Skin of body (tissue), 3 donors: ENCODE measurements at places on chromosomes 5 and 9. TPM values are rescaled to one million over a fixed set of nuclear protein-coding genes. Genes with fewer than 3 reads are reported as not detected.

The GADD45G gene
- 8.3 TPM for total RNA-seq

The GABRB2 gene
- total RNA-seq, result 0.49 TPM

The TPPP gene
- 1.1 TPM for total RNA-seq

The FAM78A gene
- total RNA-seq, result 3.6 TPM

The TAF11L10 gene
- not detected for total RNA-seq

GRCh38 chr5:136004436-136004835 is 24.4 kb upstream of the TGFBI start:
- DNase-seq, result no peak

GRCh38 chr5:179533907-179534306 is 16.4 kb upstream of the RUFY1 start:
- no peak for DNase-seq

DNA sequence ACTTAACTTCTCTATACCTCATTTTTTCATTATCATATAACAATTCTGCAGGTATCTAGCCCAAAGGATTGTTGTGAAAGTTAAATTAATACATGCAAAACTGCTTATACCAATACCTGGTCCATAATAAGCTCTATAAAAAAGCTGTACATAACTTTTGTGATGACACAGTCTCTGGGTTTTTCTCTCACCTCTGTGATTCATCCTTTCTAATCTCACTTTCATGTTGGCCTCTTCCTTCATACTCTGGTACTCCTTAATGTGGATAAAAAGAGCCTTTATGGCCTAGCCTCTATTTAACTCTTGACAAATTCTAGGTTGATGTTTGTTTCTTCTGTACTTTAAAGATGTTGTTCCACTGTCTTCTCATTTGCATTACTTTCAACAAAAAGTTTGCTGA is 162.9 kb upstream of the ACOT12 start:
- no peak for DNase-seq

- no peak for DNase-seq
These were observed 18.6 kb downstream of the TMEM252 start for GRCh38 chr9:68522131-68522530.

- no peak for DNase-seq
These were observed 9.6 kb downstream of the EFNA5 start for GRCh38 chr5:107661038-107661649.

DNA sequence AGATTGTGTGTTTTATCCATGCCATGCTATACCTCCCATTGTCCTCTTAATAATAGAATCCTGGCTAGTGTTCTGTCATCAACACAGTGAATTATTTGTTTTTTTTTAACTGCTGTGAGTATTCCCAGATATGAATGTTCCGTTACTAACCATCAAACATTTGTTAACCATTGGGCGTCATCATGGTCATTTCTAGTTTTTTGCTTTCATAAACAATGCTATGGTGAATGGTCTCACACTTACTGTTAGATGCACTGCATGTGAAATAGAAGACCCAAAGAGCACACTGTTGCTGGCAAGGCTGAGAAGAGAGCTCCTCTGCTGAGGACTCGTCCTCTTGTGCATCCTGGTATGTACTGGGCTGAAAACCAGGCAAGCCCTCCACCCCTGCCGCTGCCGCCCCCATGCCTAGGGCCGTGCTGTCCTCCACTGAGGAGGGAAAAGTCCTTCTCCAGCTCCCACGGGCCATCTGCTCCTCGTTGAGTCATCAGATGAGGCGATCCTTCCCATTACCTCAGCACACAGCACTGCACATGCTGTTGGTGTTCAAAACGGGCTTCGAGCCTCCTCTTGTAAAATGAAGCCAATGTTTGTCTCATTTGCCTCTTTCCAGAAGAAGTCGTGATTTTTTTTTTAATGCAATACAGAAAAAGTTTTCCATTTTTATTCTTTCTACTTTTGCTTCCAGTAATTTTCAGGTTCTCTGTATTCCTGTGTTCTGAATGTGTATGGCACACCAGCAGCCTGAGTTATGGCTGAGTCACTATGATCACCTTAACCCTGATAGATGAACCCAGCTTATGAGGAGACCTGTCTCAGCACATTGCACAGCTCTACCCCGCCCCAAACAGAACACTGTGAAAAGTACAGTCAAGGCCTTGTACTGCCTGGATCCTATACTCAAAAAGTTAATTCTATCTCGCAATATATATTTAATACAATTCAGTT is 219.0 kb downstream of the AOPEP start:
- peak; percentile 75 for DNase-seq

- no peak for DNase-seq
These were observed 45.9 kb upstream of the APC start for GRCh38 chr5:112691758-112692157.

- DNase-seq, result no peak
These were observed 221.4 kb downstream of the SEMA5A start for GRCh38 chr5:9324348-9325077.

GRCh38 chr5:147669169-147669869 is 113.2 kb downstream of the JAKMIP2 start:
- no peak for DNase-seq

GRCh38 chr5:94485067-94485466 is 133.3 kb downstream of the KIAA0825 start:
- no peak for DNase-seq

- no peak for DNase-seq
These were observed 149.7 kb downstream of the ESM1 start for GRCh38 chr5:54835647-54836046.

GRCh38 chr5:105730982-105731381 is 1939.8 kb downstream of the EFNA5 start:
- DNase-seq, result peak; percentile 26

- DNase-seq, result no peak
These were observed 19.7 kb downstream of the MYO10 start for GRCh38 chr5:16916262-16916878.
